Stomach (tissue), 19 donors: ENCODE measurements at places on chromosomes 3 and 15.

DNA sequence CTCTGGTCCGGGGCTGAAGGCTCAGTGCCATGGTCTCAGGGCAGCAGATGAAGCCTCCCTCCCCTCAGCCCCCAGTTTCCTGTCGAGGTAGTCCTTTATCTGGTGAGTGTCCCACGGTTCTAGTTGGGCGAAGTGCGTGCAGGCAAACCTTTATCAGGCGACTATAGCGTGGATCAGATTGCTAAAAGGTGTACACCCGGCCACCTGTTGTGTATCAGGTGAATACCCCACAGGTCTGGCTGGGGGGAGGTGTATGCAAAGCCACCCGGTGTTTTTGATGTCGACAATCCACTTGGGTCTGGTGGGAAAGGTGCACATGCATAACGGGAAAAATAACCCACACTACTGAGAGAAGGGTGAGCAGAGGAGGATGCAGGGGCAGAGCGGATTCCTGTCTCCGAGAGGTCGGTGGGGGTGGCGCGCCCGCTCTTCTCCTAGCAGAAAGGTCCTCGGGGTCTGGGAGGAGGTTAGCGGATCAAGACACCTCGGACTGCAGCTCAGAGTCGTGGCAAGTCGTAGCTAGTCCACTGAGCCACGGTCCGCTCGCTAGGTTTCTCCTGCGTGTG lies 507 bp downstream of the SLC12A6 start:
- DNase-seq = peak; percentile 44
- H3K27me3 ChIP-seq = no peaks in the 10 kb centered on the region
- H3K36me3 ChIP-seq = peaks cover 21% of the 10 kb centered on the region
- peak overlapping the region; percentile 89 for H3K4me3 ChIP-seq
- peaks cover 27% of the 10 kb centered on the region for H3K4me1 ChIP-seq

- no peak overlapping the region for H3K4me3 ChIP-seq
- H3K27ac ChIP-seq = no peak overlapping the region
- H3K4me1 ChIP-seq = no peaks in the 10 kb centered on the region
Observed at GRCh38 chr3:128226795-128227395, 73.6 kb downstream of the EEFSEC start.

GRCh38 chr15:100255644-100256043 lies 86.1 kb downstream of the ADAMTS17 start:
- no peak overlapping the region for H3K4me3 ChIP-seq
- H3K27me3 ChIP-seq = no peaks in the 10 kb centered on the region
- no peaks in the 10 kb centered on the region for H3K4me1 ChIP-seq

GRCh38 chr15:33994005-33994615 lies 25.8 kb downstream of the CHRM5 start:
- no peak overlapping the region for H3K4me3 ChIP-seq
- H3K4me1 ChIP-seq = no peaks in the 10 kb centered on the region
- peak; percentile 44 for DNase-seq
- no peaks in the 10 kb centered on the region for H3K36me3 ChIP-seq
- H3K27me3 ChIP-seq = no peaks in the 10 kb centered on the region
- H3K27ac ChIP-seq = no peak overlapping the region

GRCh38 chr3:181757694-181758306 lies 46.1 kb downstream of the SOX2 start:
- no peaks in the 10 kb centered on the region for H3K27me3 ChIP-seq
- no peaks in the 10 kb centered on the region for H3K4me1 ChIP-seq
- no peaks in the 10 kb centered on the region for H3K36me3 ChIP-seq
- H3K27ac ChIP-seq = no peak overlapping the region
- no peak for DNase-seq

GRCh38 chr15:71485094-71485693 lies 325.2 kb upstream of the NR2E3 start:
- H3K27me3 ChIP-seq = no peaks in the 10 kb centered on the region
- no peak for DNase-seq
- H3K27ac ChIP-seq = no peak overlapping the region
- no peaks in the 10 kb centered on the region for H3K4me1 ChIP-seq
- H3K4me3 ChIP-seq = no peak overlapping the region

DNA sequence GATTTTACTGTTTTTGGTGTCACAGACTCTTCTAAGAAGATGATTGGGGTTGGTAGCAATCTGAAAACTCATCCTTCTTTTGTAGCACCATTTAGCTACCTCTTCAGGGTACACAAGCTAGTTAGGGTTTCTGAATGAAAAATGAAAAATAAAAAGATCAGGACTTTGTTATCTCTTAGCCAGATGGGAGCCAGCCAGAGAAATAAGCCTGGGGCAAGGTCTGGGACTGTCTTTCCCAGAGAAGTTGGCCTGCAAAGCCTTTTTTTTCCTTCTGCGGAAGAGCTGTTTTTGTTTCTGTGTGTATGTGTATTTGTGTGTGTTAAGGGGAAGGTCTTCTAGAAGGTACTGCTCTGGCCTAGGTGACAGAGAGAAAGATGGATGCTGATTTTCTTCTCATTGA lies 150.7 kb upstream of the AGTR1 start:
- no peak for DNase-seq
- H3K4me3 ChIP-seq = no peak overlapping the region
- no peaks in the 10 kb centered on the region for H3K36me3 ChIP-seq
- no peaks in the 10 kb centered on the region for H3K4me1 ChIP-seq
- no peak overlapping the region for H3K27ac ChIP-seq
- no peaks in the 10 kb centered on the region for H3K27me3 ChIP-seq
